Urinary bladder (tissue), 4 donors: ENCODE measurements at places on chromosomes 3 and 15. TPM values are rescaled to one million over a fixed set of nuclear protein-coding genes. Genes with fewer than 3 reads are reported as not detected.

- no peak for DNase-seq
Observed at GRCh38 chr3:43885908-43886618, 195.3 kb downstream of the ABHD5 start.

- DNase-seq = no peak
Observed at GRCh38 chr3:187454085-187454815, 86.1 kb downstream of the RTP4 start.

DNA sequence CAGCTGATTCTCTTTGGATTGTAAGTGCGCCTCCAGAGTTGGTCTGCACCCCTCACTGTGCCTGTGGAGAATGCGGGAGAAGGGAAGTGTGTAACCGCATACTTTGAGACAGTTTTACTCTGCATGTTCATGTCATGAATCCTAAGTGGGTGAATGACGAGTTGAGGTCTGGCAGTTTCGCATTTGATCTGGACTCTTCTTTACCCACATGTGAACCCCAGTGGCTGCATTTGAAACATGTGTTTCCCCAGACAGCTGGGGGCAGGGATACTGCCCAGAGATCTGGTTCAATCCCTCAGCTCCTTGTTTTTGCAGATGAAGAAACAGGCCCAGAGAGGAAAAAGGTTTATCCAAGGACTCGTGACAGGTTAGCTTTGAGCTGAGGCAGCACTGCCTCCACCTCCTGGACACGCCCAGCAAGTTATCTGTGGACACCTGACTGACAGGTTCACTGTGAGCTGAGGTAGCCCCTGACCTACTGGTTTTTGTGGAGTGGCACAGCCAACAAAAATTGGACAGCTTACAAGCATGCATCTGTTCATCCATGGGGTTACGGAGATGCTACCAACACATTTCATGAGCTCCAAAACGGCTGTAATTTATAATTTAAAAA, 207.3 kb downstream of the XXYLT1 start:
- no peak for DNase-seq

The TRIM71 gene
- 0.74 TPM for total RNA-seq

The C15orf61 gene
- 5.1 TPM for total RNA-seq
